ENCODE measurements at places on chromosomes 11 and 22.

GRCh38 chr11:83191986-83192385 is 1.5 kb upstream of the ANKRD42 start:
- no peak for DNase-seq

DNA sequence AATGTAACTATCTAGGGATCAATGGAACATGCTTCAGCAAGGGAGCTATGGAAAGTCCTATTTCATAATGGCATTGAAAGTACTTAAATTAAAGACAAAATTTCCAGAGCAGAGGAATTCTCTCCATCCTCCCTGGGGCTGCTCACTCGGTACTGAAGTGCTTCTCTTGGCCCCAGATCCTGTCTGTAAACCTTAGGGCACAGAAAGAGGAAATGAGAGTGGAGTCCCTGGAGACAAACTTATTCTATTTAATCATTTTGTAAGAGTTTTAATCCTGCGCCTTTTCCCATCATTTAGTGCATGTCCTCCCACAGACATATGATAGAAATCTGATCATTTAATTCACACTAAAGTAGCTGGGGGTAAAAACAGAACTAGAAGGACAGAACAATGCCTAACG is 20.9 kb upstream of the PAMR1 start:
- no peak for DNase-seq

- DNase-seq: no peak
Measured at GRCh38 chr11:20030472-20030871, 129.8 kb downstream of the DBX1 start.

DNA sequence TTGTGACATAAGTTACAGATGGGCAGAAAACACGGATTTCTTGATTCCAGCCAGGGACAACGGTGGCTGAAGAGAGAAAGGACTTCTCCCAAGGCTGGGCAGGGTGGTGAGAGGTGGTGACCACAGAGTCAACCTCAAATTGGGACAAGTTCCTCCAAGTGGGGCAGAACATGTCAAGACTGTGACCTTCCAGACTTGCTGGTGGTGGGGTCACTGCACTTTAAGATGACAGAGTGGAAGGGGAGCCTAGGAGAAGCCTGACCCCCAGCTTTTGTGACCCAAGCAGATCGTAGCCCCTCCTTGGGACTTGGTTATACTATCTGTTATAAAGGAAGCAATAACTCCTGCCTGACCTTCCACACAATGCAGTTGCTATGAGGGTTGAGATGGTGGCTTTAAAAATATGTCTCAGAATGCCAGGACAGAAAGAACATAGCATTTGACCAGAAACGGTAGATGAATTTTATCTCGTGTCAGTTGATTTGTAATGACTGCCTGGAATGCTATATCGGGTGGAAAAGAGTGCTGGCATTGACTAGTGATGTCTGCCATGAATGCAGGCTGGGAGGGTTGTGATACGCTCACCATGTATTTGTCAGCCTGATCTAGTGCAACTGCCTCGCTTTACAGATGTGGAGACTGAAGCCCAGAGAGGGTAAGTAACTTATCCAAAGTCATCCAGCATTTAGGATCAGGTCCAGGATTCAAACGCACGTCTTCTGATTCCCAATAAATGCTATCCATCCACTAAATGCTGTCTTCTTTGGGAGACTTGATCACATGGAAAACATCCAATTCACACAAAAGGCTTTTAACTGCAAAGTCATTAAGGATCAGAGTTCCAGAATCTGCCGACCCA is 18.3 kb downstream of the TST start:
- no peak for DNase-seq
